H4 (cell line): ENCODE measurements at places on chromosomes 16 and 17. TPM values are rescaled to one million over a fixed set of nuclear protein-coding genes. Genes with fewer than 3 reads are reported as not detected.

DNA sequence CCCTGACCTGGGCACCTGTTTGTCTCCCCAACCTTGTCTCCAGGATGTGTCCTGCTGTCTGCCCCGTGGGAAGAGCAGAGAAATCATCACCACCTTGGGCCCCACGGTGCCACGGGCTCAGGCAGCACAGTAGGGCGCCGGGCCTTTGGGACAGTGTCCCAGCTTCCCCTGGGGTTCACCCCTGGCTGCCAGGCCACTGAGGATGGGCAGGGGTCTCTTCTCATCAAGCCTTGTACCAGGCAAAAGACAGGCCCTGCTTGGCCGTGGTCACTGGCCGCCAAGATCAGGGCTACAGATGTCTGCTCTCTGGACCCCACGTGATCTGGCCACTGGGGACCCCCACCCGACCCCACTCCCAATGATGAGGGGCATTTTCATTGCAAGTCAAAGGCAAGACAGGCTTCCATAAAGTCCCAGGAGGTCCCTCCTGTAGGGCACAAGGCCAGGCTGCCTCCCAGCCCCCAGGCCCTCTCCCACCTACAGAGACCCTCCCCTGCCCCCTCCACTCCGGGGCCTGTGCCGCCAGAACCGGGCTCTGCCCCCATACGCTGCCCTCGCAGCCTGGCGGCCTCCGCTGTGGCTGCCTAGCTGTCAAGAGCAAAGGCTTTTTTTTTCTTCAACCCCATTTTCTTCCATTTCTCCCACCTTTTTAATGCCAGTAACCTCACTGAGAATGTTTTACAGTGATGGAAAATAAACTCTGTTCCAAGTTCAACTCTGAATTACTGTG is 14.5 kb downstream of the DNAAF8 start:
- no peak for DNase-seq

GRCh38 chr16:6012716-6013115 is 915.1 kb upstream of the EEF2KMT start:
- DNase-seq: no peak

GRCh38 chr16:9647981-9648701 is 534.1 kb downstream of the GRIN2A start:
- DNase-seq: peak; percentile 24

Gene GSDMA
- total RNA-seq: not detected in 2 replicates

- DNase-seq: no peak
Measured at GRCh38 chr17:40105861-40106759, 5.7 kb upstream of the NR1D1 start.
